ENCODE measurements at places on chromosomes 7 and 10.

- DNase-seq, result no peak
Observed at GRCh38 chr10:116292493-116292892, 19.5 kb upstream of the GFRA1 start.

- DNase-seq, result no peak
Observed at GRCh38 chr7:25308906-25309705, 80.8 kb upstream of the NPVF start.

GRCh38 chr10:32056136-32057035 lies at the start of gene KIF5B:
KIF5B (minus strand) TSS chr10:32056425; CDS start chr10:32055973, 452 bp downstream.
- DNase-seq, result peak; percentile 84

- DNase-seq, result no peak
Observed at GRCh38 chr10:117217196-117217761, 20.0 kb downstream of the KCNK18 start.

Data from right atrium auricular region (tissue), 2 donors.